ENCODE measurements at places on chromosomes 16 and 17.

GRCh38 chr17:79495665-79496064 lies 115.2 kb downstream of the RBFOX3 start:
- no peak for DNase-seq

GRCh38 chr16:73543331-73543969 lies 495.5 kb upstream of the ZFHX3 start:
- no peak for DNase-seq

GRCh38 chr17:78558181-78558850 lies 18.9 kb downstream of the DNAH17 start:
- DNase-seq, result no peak

DNA sequence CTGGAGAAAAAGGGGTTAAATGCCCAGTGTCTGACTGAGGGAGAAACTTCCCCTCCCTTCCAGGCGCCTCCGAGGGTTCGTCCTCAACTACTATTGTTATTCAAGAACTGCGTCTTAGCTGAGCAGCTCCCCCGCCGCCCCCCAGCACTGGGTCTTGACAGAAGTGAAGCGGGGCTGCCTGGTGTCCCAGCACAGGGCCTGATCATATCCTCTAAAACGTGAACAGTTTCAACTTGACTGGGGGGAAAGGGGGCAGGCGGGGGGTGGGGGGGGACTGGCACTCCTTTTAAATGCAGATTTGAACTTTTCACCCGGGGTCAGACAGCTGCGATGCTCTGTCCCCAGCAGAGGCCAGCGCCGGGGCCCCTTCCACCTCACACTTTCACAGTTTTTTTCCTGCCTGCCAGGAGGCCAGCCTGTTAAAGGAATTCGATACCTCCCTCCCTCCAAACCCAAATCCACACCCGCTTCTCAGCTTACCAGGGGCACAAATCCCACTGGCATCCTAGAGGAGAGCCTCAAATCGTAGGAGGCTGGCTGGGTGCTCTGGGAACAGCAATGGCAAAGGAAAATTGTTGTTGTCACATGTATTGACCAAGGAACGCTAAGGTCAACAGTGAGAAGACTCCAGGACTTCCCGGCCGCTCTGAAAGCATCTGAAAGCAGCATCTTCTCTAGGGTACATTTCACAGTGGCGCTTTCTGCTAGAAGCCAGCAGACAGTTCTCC lies 14.5 kb downstream of the ZFHX3 start:
- no peak for DNase-seq

GRCh38 chr17:36198831-36199465 lies 2.4 kb upstream of the CCL3L1 start:
- no peak for DNase-seq

DNA sequence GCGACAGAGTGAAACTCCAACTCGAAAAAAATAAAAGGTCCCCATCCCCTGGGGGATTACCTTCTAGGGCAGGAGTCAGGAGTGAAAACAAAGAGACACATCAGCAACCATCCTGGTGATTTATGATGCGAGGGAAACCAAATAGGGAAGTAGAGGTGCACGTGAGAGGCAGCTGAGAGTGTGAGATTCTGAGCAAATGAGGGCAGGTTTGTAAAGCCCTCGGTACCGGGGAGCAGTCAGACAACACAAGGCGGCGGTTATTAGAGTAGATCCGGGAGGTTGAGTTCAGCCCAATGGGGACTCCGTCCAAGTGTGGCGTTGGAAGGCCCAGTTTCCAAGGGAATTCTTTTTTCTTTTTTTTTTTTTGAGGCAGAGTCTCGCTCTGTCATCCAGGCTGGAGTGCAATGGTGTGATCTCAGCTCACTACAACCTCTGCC lies 7.4 kb upstream of the ARMC7 start:
- DNase-seq, result no peak

DNA sequence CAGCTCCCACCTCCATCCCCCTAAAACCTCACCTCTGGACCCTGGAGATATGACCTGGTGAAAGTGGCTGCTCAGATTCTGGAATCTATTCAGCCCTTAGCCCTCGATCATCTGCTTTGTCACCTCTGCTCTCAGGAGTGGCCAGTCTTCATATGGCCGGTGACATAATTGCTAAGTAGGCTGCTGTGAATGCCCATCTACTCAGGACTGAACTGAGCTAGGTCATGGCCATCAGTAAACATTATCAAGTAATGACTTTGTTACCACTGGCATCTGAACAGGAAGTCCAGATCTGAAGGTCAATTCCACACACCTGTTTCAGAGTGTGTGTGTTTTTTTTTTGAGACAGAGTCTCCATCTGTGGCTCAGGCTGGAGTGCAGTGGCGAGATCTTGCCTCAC lies 78.6 kb downstream of the CDK5R1 start:
- no peak for DNase-seq

DNA sequence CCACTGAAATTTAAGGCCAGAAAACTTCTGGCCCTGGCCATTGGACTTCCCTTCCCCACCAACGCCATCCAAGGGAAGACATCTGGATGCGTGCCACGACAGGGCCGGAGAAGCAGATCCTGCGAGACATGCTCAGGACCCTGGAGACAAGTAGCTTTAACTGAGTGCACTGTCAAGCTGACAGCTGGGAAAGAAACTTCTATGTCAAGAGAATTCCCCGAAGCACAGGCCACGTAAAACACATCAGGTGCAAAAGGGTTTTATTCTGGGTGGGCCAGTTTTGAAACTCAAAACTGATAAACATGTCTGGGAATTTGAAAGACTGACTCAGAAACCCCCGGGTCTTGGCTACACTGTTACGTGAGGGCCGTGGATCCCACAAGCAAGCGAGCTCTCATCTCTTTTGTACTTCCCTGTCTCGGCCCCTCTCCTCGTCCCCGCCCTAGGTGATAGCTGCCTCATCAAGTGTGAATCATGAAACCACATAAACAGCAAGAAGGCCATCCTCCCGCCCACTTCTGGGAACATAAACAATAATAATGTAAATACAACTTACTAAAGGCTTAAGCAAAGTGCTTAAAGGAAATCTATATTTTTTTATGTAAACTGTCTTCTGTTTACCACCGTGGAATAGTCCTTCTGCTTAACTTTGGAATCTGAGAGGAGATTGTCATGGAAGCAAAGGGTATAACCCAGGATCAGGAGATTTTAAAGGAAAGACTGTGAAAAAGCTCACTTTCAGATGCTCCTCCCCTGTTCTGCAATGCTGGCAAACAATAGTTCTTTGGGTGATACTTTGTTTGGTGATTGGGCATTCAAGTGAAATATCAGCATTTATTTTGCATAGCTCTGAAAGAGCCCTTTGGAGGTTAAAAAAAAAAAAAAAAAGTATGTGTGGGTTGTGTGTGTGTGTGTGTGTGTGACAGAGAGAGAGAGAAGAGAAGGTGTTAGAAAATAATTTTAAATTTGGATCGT lies 406.0 kb upstream of the MAF start:
- DNase-seq, result no peak

- DNase-seq, result no peak
Observed at GRCh38 chr17:4573115-4573514, 11.2 kb upstream of the SMTNL2 start.
